ENCODE measurements at places on chromosomes 12 and 14.
A peak's percentile ranks its signal among the peaks of the same experiment; 100 is the strongest.

- peak; percentile 54 for DNase-seq
Observed at GRCh38 chr12:12803186-12803585, 10.0 kb upstream of the DDX47 start.

GRCh38 chr12:738712-739111, 13.7 kb upstream of the WNK1 start:
- DNase-seq, result no peak

- no peak for DNase-seq
Observed at GRCh38 chr12:131902332-131903241, 8.2 kb downstream of the ULK1 start.

DNA sequence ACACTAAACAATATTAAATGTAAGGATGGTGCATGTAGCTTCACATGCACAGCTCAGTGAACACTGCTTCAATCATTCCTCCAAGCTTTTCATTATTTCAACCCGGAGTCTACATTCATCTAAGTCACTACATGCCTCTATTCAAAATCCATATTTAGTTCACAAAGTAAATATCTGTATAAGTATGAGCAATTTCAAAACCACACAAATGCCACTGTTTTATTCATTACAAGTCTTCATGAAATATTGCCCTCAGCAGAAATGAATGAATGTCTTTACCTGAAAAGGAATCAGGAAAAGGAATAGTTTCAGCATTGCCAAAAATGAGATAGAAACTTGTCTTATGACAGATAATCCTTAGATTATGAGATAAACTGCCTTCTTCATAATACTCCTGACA, 149.4 kb downstream of the SLC38A4 start:
- DNase-seq, result no peak

- no peak for DNase-seq
Observed at GRCh38 chr14:62921466-62921865, 123.8 kb downstream of the KCNH5 start.

- no peak for DNase-seq
Observed at GRCh38 chr12:77388445-77389265, 323.3 kb upstream of the E2F7 start.

GRCh38 chr14:30748343-30748742, 126.0 kb upstream of the COCH start:
- no peak for DNase-seq

DNA sequence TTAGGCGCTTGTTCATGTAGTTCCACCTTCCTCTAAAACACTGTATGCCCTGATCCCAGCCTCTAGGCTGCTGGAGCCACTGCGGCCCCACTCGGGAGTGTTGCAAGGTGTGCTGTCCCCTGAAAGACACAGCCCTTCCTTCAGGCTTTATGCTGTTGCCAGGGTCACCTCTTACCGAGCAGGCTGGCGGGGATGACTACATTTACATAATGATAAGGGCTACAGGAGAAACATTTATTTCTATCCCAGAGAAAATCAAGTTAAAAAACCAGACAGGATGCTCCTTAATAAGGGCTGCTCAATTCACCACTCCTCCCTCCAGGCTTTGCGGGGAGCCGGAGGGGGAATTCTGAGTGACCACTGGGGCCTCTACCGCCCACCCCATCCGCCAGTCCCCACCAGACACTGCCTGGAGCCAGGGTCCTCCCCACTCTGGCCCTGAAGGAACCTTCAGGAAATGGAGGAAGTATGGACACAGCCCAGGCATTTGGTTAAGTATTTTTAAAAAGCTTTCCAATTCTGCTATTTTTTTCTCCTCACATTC, 200.6 kb downstream of the TTC7B start:
- DNase-seq, result no peak

GRCh38 chr12:76936275-76937193, 57.7 kb upstream of the CSRP2 start:
- no peak for DNase-seq

DNA sequence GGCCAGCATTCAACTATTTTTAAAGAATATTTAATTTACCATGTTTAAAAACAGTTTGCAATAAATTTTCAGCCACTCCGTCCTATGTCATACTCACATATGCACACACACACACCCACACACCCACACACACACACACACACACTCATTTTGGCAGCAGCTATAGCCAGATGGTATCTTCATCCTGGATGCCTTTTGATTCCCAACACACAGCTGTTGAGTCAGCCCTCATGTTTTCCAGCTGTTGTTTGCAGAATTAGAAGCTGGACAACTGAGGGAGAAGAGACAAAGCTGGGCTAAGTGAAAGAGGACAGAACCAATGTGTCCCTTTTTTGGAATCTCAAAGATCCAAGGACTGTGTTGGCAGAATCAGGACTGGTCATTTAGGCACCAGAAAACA, 80.0 kb upstream of the EGLN3 start:
- DNase-seq, result no peak

- no peak for DNase-seq
Observed at GRCh38 chr12:103626498-103626897, 39.4 kb downstream of the STAB2 start.

- peak; percentile 60 for DNase-seq
Observed at GRCh38 chr12:64746663-64747062, 12.5 kb downstream of the GNS start.

GRCh38 chr14:53620890-53621289, 335.7 kb downstream of the BMP4 start:
- no peak for DNase-seq

DNA sequence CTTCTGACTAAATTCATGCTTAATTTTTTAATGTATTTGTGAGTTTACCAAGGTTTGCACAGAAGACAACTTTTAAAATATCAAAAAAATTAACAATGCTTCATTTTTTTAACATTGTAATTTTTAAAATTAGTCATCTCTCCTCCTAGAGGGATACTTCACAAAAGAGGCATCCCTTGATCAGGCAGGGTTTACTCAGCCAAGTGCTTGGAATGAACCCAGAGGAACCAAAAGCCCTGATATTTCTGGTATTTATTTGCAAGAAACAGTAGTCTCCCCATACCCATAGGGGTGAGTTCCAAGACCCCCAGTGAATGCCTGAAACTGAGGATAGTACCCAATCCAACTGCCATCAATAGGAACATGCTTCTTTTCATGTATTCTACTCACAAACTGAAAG, 52.5 kb downstream of the GARIN6 start:
- no peak for DNase-seq

GRCh38 chr12:112294793-112295192, 87.4 kb downstream of the HECTD4 start:
- DNase-seq, result no peak

- no peak for DNase-seq
Observed at GRCh38 chr12:25962932-25963525, 4.5 kb downstream of the RASSF8 start.

DNA sequence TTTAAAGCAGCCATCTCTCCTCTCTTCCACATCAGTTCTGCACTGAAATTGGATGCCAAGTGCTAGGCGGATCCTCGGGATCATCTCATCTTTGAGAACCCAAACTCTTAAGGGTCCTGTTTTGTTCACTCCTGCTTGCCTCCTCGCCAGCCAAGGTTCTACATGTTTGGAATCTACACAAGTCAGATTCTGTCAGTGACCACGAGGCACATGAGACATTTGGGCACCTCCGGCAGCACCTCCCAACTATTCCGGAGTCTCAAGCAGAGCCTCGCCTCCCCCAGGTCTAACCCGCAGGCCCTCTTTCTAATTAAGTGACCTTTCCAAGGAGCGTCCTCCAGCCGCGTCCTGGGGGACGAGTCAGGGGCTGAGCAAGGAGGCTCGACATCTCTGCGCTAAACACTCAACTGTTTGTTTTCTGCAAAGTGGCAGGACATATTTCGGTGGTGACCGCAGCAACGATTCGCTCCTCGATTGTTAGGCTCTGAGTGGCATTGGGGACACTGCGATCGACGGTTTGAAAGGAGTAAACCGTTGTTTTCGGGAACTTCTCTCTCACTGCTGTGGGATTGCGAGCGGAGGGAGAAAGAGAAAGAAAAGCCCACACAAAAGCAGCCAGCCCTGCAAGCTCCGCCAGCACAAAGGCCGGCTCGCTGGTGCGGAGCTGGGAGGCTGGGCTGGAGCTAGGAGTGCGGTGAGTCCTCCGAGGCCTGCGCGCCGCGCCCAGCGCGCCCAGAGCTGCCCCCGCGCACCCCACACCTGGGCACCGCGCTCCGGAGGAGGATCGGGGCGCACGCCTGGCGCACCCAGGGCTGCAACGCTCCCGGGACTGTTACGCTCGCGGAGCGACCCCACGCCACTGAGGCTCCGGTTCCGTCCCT, 640 bp downstream of the ARMH4 start:
- no peak for DNase-seq

DNA sequence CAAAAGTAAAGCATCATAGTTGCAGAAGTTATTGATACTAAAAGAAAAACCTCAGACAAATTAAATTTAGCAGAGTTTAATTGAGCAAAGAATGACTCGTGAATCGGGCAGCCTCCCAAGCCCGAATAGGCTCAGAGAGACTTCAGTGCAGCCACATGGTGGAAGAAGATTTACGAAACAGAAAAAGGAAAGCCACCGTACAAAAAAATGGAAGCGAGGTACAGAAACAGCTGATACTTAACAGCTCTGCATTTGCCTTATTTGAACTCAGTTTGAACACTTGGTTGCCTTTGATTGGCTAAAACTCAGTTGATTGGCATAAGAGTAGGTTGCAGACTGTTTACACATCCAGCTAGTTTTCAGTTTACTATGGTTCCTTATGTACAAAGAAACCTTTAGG, 12.9 kb downstream of the TTC9 start:
- no peak for DNase-seq

DNA sequence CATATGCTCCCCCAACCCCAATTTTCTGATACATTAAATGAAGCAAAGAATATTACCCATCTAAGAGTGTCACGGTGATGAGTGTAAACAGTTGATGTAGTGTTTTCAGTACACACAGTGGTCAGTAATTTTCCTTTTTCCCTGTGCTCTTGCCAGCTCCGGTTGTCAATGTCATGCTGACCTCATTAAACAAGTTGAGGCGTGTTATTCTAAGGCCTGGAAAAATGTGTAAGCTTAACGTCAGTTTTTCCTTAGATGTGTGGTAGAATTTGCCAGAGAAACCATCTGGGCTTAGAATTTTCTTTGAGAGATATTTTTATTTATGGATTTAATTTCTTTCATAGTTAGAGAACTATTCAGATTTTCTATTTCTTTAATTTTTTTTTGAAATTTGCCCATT, 11.7 kb upstream of the SERPINA6 start:
- no peak for DNase-seq

DNA sequence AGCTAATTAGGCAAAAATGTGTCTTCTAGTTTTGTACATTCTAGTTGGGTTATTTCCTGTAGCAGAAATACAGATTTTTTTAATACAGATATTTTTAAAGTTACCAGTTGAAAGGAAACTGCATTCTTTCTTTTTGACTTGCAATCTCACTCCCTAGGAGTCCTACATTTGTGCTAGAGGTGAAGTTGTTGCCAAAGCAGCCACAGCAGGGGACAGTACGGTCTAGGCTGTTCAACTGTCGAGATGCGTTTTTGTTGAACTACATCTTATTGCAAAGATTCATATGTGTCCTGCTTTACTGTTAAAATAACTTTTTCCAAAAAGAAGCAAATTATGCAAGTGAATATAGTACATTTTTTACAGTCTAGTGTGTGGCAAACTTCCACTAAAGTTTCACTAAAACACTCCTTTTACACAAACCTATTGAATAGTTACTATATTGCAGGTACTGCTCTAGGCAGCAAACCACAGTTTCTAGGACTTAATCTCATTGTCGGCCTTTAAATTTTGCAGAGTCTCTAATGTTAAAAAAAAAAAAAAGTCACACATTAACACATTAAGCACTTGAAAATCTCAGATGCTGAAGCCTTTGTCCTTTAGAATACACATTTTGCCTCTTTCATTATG, 30.2 kb upstream of the SRGAP1 start:
- DNase-seq, result no peak

All from MV-4-11 (cell line).